ENCODE measurements at places on chromosomes 12 and 14.

GRCh38 chr12:107774349-107775029 is at the start of gene ASCL4:
Gene ASCL4 (plus strand): TSS chr12:107774704. CDS start chr12:107775219, 515 bp downstream.
- H3K4me3 ChIP-seq, result no peak within 1 kb of the TSS
- H3K27me3 ChIP-seq, result peaks cover 17% of the 10 kb centered on the region
- no peaks in the 10 kb centered on the region for H3K4me1 ChIP-seq
- H3K36me3 ChIP-seq, result no peaks in the 10 kb centered on the region

DNA sequence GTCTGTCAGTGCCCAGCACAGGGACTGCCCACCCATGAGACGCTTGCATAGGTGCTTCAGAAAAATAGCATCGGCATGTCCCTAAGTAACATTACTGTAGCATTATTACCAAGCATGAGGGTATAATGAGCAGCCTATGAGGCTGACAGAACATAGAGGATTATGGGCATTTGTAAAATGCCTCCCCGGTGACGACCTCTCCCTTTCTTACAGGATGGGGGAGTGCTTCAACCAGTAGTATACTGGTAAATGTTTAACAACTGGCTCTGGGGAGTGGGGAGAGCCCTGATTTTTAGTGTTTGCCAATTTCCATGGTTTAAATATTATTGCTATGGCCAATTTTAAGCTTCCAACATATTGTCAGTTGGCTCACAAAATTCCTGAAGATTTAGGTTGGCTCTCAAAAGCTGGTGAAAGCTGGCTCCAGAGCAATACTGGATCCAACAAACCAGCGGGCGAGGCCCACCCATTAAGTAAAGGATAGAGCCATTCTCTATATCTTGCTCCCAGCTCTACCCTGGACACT is 104.5 kb downstream of the ETNK1 start:
- H3K36me3 ChIP-seq, result no peaks in the 10 kb centered on the region
- no peak for DNase-seq
- peak overlapping the region; percentile 78 for H3K27ac ChIP-seq
- peak overlapping the region; percentile 10 for H3K4me3 ChIP-seq
- no peaks in the 10 kb centered on the region for H3K27me3 ChIP-seq

DNA sequence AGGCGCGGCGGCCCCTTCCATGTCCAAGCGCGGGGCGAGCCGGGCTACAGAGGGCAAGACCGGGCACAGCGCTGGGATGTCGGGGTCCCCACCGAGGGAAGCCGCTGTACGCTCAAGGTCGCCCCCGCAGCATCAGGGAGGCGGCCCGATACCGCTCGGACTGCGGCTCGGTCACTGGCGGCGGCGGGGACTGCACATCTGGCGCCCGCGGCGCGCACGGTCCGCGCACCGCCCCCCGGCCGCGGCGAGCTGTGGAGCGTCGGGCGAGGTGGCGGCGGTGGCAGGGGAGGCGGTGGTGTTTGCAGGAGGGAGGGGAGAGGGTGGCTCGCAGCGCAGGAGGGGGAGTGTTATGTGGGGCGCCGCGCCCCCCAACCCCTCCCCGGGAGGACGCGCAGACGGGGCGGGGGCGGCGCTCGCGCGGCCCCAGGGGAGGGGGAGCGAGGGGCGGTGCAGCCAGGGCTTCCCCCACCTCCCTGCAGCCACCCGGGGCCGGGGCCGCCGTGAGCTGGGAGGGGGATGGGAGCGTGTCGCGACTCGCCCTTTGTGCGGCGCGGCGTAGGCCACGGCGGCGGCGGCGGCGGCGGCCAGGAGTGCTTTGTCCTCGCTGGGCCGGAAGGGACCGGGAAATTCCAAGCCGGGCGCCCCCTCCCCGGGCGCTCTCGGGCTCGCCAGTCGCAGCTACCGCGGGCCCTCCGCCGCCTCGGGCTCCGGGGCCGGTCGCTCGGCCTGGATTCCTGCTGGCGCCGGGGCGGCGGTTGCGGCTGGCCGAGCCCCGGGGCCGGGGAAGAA is at the start of gene NUAK1:
Gene NUAK1, minus strand, starts transcription at position 322 of the 789 bp plus-strand sequence. Its CDS starts 301 bp downstream, at position 21.
- H3K4me1 ChIP-seq, result peaks cover 16% of the 10 kb centered on the region
- DNase-seq, result peak; percentile 45
- no peaks in the 10 kb centered on the region for H3K27me3 ChIP-seq
- H3K4me3 ChIP-seq, result peak within 1 kb of the TSS; percentile 95
- H3K36me3 ChIP-seq, result no peaks in the 10 kb centered on the region

DNA sequence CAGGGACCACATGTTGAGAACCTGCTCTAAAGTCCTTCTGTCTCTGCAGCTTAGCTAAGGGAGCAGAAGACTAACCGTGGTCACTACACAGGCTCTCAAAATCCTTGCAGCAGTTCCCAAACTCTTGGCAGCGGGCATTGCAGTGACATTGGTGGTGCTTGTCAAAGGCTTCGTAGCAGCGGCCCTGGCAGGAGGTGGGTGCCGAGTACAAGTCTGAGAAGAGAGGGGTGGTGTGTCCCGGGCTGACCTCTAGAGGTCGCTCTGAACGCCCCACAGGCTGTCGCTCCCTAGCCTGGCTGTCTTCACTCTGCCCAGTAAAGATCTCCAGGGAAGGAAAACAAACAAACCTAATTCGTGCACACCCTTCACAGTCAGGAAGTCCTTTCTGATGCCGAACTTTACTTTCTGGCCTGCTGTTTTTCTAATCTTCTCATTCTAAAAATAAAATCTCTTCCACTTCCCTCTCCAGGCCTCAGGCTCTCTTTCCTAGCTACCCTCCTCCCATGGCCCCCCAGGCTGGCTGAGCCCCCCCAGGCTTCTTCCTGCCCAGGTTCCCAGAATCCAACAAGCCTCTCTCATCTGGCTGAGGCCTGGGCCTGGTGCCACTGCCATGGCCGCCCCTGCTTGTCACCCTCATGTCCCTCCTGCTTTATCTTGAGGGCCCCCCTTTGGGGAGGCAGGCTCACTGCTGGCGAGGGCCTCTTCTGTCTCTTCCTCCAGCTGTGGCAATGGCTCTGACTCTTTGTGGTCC is 7.7 kb downstream of the ENDOU start:
- peaks cover 8% of the 10 kb centered on the region for H3K4me1 ChIP-seq
- H3K27ac ChIP-seq, result peak overlapping the region; percentile 71
- no peaks in the 10 kb centered on the region for H3K27me3 ChIP-seq
- peak; percentile 85 for DNase-seq
- no peaks in the 10 kb centered on the region for H3K36me3 ChIP-seq
- no peak overlapping the region for H3K4me3 ChIP-seq

- no peaks in the 10 kb centered on the region for H3K4me1 ChIP-seq
- peak; percentile 82 for DNase-seq
- no peaks in the 10 kb centered on the region for H3K27me3 ChIP-seq
Measured at GRCh38 chr14:32073537-32074189, 3.4 kb upstream of the ARHGAP5 start.

- no peaks in the 10 kb centered on the region for H3K36me3 ChIP-seq
- H3K27me3 ChIP-seq, result no peaks in the 10 kb centered on the region
- H3K27ac ChIP-seq, result peak overlapping the region; percentile 8
- no peak overlapping the region for H3K4me3 ChIP-seq
- DNase-seq, result peak; percentile 6
Measured at GRCh38 chr12:41055875-41056577, 132.1 kb upstream of the PDZRN4 start.

DNA sequence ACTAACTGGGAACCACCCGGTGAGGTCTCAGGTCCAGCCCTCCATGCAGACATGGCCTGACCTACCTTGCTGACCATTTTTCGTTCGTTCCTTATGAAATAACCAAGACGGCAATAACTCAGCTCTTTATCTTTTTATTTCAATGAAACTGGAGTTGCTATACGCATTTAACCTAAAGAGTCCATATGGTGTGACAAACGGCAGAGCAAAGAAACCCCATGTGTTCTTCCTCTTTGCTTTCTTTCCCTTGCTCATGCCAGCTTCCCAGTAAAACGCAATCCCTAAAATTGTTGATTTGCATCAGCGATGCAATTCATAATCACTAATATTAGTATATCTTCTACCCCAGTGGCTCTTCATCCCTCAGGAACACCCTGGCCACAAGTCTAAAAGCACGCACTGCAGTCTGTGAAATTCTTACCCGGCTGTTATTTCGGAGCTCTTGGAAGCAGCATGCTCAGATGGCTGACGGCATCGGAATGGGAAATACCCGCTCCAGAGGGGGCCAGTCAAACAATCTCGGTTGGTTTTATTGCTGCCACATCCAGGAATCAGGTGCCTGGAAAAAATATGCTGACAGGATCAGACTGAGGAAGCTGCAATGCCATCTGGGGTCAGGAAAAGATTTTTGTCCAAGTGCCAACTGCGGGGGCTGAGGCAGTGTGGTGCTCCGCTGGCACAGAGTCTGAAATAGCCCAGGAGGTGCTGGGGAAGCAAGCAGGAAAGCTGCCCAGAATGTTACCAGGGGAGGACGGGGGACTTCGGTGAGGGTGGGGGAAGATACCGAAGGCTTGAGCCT is 28.2 kb upstream of the KCNA1 start:
- DNase-seq, result no peak
- H3K4me1 ChIP-seq, result no peaks in the 10 kb centered on the region
- no peaks in the 10 kb centered on the region for H3K36me3 ChIP-seq
- no peak overlapping the region for H3K27ac ChIP-seq
- no peak overlapping the region for H3K4me3 ChIP-seq

GRCh38 chr12:97561619-97562290 is 99.2 kb downstream of the RMST start:
- no peak overlapping the region for H3K27ac ChIP-seq
- no peaks in the 10 kb centered on the region for H3K36me3 ChIP-seq
- H3K27me3 ChIP-seq, result no peaks in the 10 kb centered on the region
- DNase-seq, result no peak
- no peaks in the 10 kb centered on the region for H3K4me1 ChIP-seq

- H3K4me3 ChIP-seq, result no peak overlapping the region
- no peak for DNase-seq
- no peaks in the 10 kb centered on the region for H3K36me3 ChIP-seq
- no peaks in the 10 kb centered on the region for H3K4me1 ChIP-seq
Measured at GRCh38 chr12:115648463-115648862, 629.0 kb downstream of the MED13L start.

DNA sequence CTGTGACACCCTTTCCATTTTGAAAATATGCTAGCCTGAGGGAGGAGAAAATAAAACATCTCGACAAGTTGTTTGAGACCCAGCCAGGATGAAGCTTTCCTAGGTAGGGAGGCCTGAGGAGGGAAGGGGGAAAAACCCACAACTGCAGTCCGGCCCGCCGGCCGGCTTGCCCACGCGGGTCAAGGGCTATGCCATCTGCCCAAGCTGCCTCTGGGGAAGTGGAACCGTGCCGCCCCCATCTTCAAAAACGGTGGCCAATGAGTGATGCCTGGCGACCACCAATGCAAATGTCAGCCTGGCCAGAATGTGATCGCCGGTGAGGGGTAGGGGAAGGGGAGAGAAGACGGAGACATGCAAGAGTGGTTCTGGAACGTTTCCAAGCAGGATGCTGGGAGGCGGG is 263.5 kb upstream of the ALG10B start:
- no peak for DNase-seq
- no peak overlapping the region for H3K4me3 ChIP-seq
- H3K36me3 ChIP-seq, result no peaks in the 10 kb centered on the region

- no peak overlapping the region for H3K27ac ChIP-seq
- no peaks in the 10 kb centered on the region for H3K36me3 ChIP-seq
- DNase-seq, result no peak
- H3K4me1 ChIP-seq, result no peaks in the 10 kb centered on the region
- no peak overlapping the region for H3K4me3 ChIP-seq
Measured at GRCh38 chr12:54593135-54593534, 4.7 kb upstream of the PPP1R1A start.

DNA sequence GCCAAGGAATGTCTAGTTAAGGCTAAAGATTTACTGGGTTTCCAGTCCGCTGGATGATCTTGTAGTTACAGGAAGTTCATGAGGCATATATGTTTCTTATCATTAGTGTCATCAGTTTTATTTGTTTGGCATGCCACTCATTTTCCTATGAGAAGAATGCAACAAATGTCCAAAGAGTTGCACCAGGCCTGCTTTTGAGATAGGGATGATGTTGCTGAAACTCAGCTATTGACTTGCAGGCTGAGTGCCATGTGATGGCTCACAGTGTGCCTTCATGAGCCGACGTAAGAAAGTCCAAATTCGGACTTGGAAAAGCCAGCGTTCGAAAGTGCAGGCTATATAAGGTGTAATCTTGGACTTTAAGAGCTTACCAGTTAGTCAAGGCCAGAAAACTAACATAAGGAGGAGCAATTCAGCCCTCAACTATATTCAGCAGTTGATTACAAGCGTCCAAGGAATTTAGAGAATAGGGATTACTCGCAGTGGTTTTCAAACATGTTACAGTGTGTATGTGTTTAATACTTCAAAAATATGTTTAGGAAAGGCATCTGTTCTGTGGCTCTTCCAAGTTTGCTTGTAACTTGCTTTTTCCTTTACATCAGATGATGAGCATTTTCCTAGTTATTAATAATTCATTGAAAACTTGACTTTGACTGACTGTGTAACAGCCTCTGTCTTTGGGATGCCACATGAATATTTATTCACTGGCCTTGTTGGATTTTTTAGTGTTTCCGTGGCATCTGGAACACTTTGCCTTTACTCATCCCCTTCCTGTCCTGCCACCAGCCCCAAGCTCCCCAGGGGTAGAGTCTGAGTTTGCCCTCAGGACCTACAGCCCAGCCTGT is 101.3 kb downstream of the LGMN start:
- peaks cover 50% of the 10 kb centered on the region for H3K4me1 ChIP-seq
- H3K27ac ChIP-seq, result peak overlapping the region; percentile 100
- H3K4me3 ChIP-seq, result no peak overlapping the region
- peak; percentile 94 for DNase-seq
- H3K36me3 ChIP-seq, result peaks cover 16% of the 10 kb centered on the region
- H3K27me3 ChIP-seq, result no peaks in the 10 kb centered on the region

DNA sequence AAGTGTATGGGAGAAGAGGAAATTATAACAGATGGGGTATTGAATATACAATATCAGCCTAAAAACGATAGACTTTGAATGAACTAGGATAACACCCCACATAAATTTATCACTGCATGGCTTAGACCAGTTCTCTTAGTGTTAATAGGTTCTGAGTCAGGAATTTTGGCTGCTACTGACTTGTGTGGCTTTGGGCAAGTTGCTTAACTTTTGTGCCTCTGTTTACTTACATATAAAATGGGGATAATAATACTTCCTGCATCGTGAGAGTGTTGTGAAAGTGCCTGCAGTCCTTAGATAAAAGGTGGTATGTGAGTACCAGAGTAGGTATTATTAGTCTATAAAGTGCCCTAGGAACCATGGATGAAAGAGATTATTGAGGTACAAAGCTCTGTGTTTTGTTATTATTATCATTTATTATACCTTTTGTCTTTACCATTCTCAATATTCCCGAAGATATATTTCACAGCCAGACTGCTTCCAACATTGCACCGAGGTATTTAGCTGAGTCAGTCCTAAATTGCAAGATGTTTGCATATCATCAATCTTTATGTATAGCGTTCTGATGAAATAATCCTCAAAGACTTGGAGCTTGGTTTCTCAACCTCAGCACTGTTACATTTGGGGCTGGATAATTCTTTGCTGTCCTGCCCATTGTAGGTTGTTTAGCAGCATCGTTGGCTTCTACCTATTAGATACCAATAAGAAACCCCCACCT is 2.3 kb upstream of the PAWR start:
- H3K36me3 ChIP-seq, result no peaks in the 10 kb centered on the region
- no peak overlapping the region for H3K27ac ChIP-seq
- H3K4me1 ChIP-seq, result peaks cover 10% of the 10 kb centered on the region
- DNase-seq, result peak; percentile 40
- H3K27me3 ChIP-seq, result no peaks in the 10 kb centered on the region
- peak overlapping the region; percentile 16 for H3K4me3 ChIP-seq

- peak; percentile 52 for DNase-seq
Measured at GRCh38 chr14:72679141-72679535, 214.8 kb downstream of the DPF3 start.

- no peak overlapping the region for H3K4me3 ChIP-seq
- H3K27me3 ChIP-seq, result no peaks in the 10 kb centered on the region
- H3K4me1 ChIP-seq, result no peaks in the 10 kb centered on the region
- H3K36me3 ChIP-seq, result no peaks in the 10 kb centered on the region
Measured at GRCh38 chr12:16150276-16150675, 127.2 kb downstream of the SLC15A5 start.

All from IMR-90 (cell line).